Smooth muscle cell of the coronary artery (primary cell): ENCODE measurements at places on chromosomes 7 and 10. TPM values are rescaled to one million over a fixed set of nuclear protein-coding genes. Genes with fewer than 3 reads are reported as not detected.

The SPDYE6 gene
- 0.23 TPM in 1 of 2 replicates, not detected in the other for total RNA-seq

The EPHB4 gene
- total RNA-seq, result 83.1 and 90.3 TPM in 2 replicates

The FBXL13 gene
- total RNA-seq, result 1.6 and 9.2 TPM in 2 replicates

The IL6 gene
- 32.2 and 60.7 TPM in 2 replicates for total RNA-seq

The CCDC172 gene
- total RNA-seq, result not detected in 2 replicates

The NDUFB8 gene
- total RNA-seq, result 105 and 269 TPM in 2 replicates

The MBLAC1 gene
- 1.4 and 2.2 TPM in 2 replicates for total RNA-seq

The DMBT1 gene
- total RNA-seq, result under 0.01 and 0.12 TPM in 2 replicates

The ACBD7 gene
- 0.12 and 1.1 TPM in 2 replicates for total RNA-seq

The TMEM248 gene
- total RNA-seq, result 57.1 and 125 TPM in 2 replicates

The MYL10 gene
- not detected in 2 replicates for total RNA-seq

The SFTPA1 gene
- not detected in 2 replicates for total RNA-seq

The CALCR gene
- total RNA-seq, result not detected in 2 replicates

The ZNF804B gene
- total RNA-seq, result not detected in 2 replicates

The TRIM73 gene
- total RNA-seq, result 0.68 and 1.3 TPM in 2 replicates

The MEOX2 gene
- under 0.01 and 1.5 TPM in 2 replicates for total RNA-seq

The CCSER2 gene
- 23.2 and 24.6 TPM in 2 replicates for total RNA-seq

The HOXA13 gene
- not detected in 2 replicates for total RNA-seq

The UPK3B gene
- total RNA-seq, result 0.08 TPM in 1 of 2 replicates, not detected in the other

The IFIT2 gene
- 2.9 and 6.4 TPM in 2 replicates for total RNA-seq

The MBL2 gene
- total RNA-seq, result not detected in 2 replicates

The GPR26 gene
- total RNA-seq, result not detected in 2 replicates

The IGFBP3 gene
- total RNA-seq, result 73.8 and 149 TPM in 2 replicates

The ITPRID1 gene
- total RNA-seq, result not detected in 2 replicates

The TMEM176B gene
- total RNA-seq, result 4.8 TPM in 1 of 2 replicates, not detected in the other

The SAP25 gene
- total RNA-seq, result 0.08 TPM in 1 of 2 replicates, not detected in the other

The ANTXRL gene
- total RNA-seq, result not detected in 2 replicates

The SPDYE9 gene
- total RNA-seq, result not detected in 2 replicates

The GFRA1 gene
- total RNA-seq, result under 0.01 and 0.35 TPM in 2 replicates

The KIF5B gene
- 53.8 and 107 TPM in 2 replicates for total RNA-seq
